RPMI7951 (cell line): ENCODE measurements at places on chromosomes 2 and 18.

- DNase-seq: no peak
Measured at GRCh38 chr2:10772201-10772867, 40.3 kb downstream of the PDIA6 start.

DNA sequence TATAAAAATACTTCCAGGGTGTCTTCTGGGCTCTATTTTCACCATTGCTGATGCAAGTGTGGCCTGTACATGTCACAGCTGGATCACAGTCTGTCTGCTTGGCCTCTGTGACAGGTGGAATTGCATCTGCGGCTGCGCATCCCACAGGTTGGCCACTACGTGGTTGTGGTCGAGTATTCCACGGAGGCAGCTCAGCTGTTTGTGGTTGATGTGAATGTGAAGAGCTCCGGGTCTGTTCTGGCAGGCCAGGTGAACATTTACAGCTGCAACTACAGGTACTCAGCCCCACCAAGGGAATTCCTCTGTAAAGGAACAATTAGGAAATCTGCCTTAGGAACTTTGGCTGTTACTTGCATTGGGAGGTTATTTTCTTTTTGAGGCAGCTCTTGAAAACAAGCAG, 144.5 kb downstream of the LAMA3 start:
- DNase-seq: no peak

DNA sequence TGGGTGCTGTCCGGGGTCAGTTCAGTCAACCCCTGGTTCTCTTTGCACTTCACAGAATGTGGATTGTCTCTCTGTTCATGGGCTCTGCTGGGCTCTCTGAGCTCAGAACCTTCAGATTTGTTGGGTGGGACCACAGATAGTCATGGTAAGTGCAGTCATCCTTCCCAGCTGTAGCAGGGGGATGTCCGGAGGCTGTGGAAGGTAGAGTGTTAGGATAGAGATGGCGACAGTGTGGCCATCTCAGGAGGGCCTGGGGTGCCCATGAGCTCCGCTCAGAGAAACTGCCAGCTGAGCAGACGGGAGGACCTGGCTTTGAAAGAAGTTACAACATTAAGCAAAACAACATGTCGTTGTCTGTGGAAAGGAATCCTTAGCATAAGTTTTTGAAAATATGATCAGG, 149.8 kb downstream of the FAM210A start:
- DNase-seq: no peak

- DNase-seq: no peak
Measured at GRCh38 chr2:113979191-113980128, 89.6 kb downstream of the ACTR3 start.

DNA sequence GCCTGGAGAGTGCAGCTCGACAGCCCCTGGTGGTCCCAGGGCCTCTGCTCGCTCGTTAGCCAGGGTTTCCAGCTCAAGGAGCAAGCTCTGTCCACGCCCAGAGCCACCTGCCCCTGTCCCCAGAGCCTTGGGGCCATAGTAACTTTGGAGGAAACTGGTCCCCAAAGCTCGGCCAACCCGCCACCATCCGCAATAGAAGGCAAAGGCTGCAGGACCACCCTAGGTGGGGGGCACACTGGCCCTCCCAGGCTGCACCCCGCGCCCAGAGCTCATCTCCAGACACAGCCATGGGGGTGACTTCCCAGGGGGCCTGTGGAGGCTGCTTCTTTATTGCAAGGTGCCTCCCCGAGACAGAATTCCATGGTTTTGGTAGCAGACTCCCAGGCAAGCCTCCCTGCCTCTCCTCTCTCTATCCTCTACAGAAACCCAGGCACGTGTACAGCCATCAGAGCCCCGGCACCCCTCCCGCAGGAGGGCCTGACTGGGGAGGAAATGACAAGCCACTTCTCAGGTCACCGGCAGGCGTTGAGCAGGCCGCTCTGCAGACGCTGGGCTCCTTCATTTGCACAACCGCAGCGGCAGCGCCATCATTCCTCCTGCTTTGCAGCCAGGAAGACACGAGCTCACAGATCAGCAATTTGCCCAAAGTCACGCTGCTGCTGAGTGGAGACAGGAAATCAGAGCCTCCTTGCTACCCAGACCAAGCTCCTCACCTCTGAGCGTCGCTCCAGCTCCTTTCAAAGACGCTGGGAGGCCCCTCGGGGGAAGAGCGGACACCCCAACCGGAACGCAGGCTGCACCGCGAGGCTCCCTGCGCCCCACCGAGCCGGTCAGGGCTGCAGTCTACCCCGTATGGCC, 80.2 kb downstream of the NDUFA10 start:
- no peak for DNase-seq

DNA sequence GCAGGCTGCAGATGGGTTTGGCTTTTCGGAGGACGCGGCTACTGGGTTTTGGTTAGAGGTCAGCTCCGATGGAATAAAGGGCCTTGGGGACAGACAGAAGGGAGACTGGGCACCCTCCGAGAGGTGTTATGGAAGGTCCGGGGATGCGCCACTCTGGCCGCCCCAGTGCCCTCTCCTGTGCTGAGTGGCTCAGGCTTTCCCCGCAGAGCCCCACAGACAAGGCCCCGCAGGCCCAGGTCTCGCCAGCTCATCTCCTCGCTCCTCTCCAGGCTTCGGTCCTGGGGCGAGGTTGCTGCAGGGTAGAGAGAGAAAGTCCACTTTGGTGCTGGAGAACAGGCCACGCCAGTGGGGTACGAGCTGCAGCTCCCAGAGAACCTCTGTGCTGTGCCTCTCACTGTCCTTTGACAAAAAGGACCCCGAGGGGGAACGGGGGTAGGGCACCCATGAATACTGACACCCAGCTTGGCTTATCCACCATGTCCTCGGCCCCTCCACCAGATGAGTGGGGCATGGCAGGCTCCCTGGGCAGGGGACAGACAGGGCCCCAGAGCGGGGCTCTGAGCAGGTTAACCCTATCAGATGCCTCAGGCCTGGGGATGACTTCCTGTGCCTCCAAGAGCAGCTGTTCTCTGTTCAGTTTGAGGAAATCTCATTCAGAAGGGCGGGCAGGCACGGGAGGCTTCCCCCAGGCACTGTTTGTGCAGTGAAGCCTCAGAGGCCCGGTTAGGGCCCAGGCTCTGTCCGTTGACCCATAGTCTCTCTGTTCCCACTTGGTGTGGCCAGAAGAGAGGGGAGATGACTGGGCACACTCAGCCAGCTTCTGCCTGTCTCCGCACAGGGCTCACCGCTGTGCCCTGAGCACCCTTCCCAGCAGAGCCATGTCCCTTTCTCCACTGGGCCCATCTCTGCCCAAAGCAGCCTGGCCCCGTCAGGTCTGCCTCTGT, 15.7 kb upstream of the CNNM3 start:
- no peak for DNase-seq

- no peak for DNase-seq
Measured at GRCh38 chr18:44437603-44438002, 243.1 kb upstream of the SETBP1 start.

- no peak for DNase-seq
Measured at GRCh38 chr2:197219636-197220035, 90.9 kb downstream of the ANKRD44 start.

GRCh38 chr2:42788-43187, 3.5 kb downstream of the FAM110C start:
- no peak for DNase-seq

GRCh38 chr2:84946204-84947009, 24.6 kb upstream of the KCMF1 start:
- peak; percentile 71 for DNase-seq

- DNase-seq: peak; percentile 44
Measured at GRCh38 chr2:55311444-55311870, 42.4 kb upstream of the MTIF2 start.

- DNase-seq: no peak
Measured at GRCh38 chr2:152012697-152013096, 86.1 kb downstream of the CACNB4 start.

GRCh38 chr2:229856413-229856812, 65.4 kb downstream of the TRIP12 start:
- DNase-seq: no peak

DNA sequence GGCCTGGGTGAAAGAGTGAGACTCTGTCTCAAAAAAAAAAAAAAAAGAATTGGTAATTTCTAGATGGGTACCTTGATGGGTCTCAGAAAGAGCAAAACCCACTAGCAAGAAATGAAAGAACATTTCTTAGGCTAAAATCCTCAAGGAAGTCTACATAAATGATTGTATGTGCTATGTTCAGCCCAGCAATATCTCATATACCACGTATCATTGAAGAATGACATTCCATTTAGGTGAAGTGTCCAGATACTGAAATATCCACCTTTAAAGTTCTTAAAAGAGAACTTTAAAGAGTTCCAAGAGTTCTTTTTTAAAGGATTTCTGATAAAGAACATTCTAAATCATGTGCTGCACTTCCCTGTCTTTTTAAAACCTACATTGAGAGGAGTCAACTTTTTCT, 19.2 kb downstream of the NRP2 start:
- DNase-seq: peak; percentile 58

- no peak for DNase-seq
Measured at GRCh38 chr2:45000341-45000901, 8.8 kb downstream of the SIX2 start.

GRCh38 chr2:149732001-149732685, 144.6 kb upstream of the MMADHC start:
- DNase-seq: peak; percentile 93

DNA sequence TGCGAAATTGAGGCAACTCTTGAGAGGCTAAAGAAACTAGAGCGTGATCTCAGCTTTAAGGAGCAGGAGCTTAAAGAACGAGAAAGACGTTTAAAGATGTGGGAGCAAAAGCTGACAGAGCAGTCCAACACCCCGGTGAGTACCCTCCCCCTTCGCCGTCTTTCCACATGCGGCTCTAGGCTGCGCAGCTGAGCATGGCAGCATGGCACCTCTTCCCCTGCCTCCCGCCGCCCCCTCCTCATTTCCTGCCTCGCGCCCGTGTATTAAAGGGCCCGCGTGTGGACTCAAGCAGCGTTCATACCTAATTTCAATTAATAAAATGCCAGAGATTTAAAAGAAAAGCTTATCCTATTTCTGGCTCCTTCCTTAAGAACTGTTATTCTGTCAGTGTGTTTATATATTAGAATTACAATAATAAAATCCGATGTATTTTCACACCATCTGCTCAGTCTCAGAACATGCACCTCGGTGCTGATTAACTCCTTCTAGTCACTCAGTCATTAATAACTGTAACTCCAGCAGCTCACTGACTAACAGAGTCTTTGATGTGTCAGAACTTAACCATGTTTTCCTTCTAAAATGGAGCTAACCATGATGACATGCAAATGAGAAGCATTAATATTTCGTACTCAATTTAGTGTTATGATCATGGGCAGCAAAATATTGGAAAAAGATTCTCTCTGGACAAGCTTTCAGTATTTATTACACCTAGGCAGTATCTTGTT, 137.4 kb upstream of the CDCA7 start:
- no peak for DNase-seq

DNA sequence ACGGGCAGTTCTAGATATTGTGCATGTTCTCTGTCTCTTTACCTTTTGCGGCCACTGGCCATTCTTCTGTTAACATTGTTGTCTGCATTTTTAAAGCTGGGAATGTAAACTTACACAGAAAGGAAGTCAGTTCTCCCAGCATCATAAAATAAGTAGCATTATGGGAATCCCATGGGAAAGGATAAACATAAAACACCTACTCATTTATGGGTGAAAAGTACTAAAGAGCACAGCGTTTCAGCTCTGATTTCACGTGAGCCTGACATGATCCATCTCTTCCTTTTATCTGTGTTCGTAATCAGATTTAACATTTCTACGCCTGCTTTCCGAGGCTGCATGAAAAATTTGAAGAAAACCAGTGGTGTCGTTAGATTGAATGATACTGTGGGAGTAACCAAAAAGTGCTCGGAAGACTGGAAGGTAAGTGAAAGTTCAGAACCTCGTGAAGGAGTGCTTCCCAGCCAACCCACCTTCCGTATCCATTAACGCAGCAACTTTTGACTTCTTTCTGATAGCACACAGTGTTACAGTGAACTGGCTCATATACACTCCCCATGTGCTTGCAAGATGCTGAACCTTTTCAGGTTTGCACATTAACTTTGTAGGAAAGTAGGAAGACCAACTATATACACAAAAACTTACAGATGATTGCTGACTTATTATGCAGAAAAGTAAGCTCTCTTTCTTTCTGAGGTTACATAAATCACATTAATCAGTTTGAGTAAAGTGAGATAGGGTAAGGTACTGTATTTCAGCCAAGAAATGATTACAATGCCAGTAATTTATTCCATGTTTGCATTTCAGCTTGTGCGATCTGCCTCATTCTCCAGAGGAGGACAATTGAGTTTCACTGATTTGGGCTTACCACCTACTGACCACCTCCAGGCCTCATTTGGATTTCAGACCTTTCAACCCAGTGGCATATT, 86.5 kb upstream of the TTC39C start:
- DNase-seq: no peak

- no peak for DNase-seq
Measured at GRCh38 chr2:67242456-67242855, 154.7 kb upstream of the ETAA1 start.

DNA sequence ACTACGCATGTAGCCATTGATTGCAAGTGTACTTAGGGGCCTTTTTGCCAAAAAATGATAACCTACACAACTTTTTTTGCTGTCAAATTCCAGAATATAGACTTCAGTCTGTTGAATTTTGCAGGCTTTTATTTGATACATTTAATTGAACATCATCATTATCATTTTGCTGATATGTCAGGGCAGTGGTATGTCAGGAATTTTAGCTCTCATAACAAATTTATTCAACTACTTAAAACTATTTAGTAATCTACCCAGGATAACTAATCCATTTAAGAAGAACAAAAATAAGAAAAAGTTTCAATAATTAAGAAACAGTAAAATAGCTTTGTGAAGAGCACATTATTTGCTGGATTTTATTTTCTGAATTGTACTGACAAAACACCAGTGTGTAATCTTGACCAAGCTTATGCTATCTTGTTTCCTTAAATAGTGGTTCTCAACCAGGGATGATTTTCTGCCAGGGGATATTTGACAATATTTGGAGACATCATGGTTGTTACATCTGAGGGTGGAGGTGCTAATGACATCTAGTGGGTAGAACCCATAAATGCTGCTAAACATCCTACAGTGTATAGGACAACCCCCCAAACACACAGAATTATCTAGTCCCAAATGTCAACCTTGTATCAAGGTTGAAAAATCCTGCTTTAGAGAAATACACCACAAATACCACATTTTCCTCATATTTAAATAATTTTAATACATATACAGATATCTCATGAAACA, 12.1 kb upstream of the TTN start:
- no peak for DNase-seq

DNA sequence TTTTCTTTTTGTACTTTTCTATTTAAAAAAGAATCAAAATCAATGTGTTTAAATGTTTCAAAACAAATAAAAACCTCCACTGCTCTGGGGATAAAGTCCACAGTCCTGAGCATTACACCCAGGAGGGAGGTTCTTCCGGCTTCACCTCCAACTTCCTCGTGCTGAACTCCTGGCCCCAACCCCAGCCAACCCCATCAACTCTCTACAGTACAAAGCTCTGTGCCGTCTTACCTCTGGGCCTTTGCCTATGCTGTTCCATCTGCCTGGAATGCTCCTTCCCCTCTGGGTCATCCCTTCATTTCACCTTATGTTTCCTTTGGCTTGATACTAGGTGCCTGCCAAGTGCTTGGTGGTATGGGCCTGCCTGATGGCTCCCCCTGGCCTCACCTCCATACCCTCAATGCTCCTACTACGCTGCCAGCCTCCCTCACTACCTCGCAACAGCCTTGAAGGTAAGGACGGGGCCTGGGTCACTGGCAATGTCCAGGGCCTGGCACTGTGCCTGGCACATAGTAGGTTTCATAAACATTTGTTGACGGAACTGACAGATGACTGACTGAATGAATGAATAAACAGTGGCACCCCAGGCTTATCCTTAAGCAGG, 28.8 kb downstream of the SDC1 start:
- no peak for DNase-seq
